Activated naive CD8-positive, alpha-beta T cell treated with anti-CD3 and anti-CD28 coated beads for 36 hours (primary cell): ENCODE measurements at places on chromosomes 7 and 10.

- H3K4me3 ChIP-seq = no peak overlapping the region
- H3K4me1 ChIP-seq = peaks cover 7% of the 10 kb centered on the region
- no peaks in the 10 kb centered on the region for H3K27me3 ChIP-seq
- no peak for DNase-seq
- H3K36me3 ChIP-seq = peaks cover 7% of the 10 kb centered on the region
Measured at GRCh38 chr10:17109475-17110207, 20.0 kb downstream of the CUBN start.

DNA sequence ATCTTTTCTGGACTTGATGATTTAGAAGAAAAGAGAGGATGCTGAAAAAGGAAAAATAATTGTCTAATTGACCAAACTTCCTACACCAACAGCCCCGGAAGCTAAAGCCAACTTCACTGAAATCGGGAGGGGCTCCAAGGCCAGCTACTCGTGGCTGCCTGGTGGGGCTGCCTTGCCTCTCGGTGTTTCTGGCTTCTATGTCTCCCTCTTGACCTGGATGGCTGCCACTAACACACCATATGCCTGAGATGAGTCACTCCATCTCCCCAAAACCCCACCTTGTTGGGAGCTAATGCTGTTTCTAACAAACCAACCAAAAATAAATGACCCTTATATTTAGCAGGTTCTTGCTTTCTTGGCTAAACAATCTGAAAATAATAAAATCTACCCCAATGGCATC lies 87.6 kb upstream of the AFAP1L2 start:
- H3K4me1 ChIP-seq = peaks cover 84% of the 10 kb centered on the region
- H3K27ac ChIP-seq = peak overlapping the region; percentile 86
- H3K36me3 ChIP-seq = peaks cover 44% of the 10 kb centered on the region
- DNase-seq = no peak
- H3K27me3 ChIP-seq = no peaks in the 10 kb centered on the region
- peak overlapping the region; percentile 61 for H3K4me3 ChIP-seq

DNA sequence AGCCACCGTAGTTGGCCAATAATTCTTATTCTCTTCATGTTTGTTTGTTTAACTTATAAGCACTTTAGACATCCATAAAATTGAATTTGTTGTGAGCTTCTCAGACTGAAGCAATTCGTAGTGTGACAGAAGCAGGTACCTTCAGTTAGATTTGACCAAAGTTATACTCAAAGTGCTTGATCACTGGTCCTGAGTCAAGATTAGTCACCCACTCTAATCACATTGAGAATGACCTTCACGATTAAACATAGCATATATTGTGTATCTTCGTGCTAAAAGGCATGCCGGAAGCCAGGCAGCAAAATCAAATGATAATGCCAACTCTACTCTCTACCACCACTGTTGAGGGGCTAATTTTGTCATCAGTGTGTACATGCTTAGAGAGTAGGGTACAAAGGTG lies 763.7 kb upstream of the MBL2 start:
- H3K4me3 ChIP-seq = no peak overlapping the region
- DNase-seq = no peak
- no peaks in the 10 kb centered on the region for H3K36me3 ChIP-seq
- H3K27ac ChIP-seq = no peak overlapping the region
- H3K27me3 ChIP-seq = no peaks in the 10 kb centered on the region

- peaks cover 26% of the 10 kb centered on the region for H3K27me3 ChIP-seq
- no peaks in the 10 kb centered on the region for H3K36me3 ChIP-seq
- no peak overlapping the region for H3K27ac ChIP-seq
- H3K4me3 ChIP-seq = no peak overlapping the region
- H3K4me1 ChIP-seq = no peaks in the 10 kb centered on the region
Measured at GRCh38 chr10:63757067-63757466, 235.9 kb downstream of the REEP3 start.

- H3K36me3 ChIP-seq = peaks cover 44% of the 10 kb centered on the region
- peak overlapping the region; percentile 97 for H3K4me3 ChIP-seq
- peak overlapping the region; percentile 85 for H3K27ac ChIP-seq
- no peak for DNase-seq
- H3K27me3 ChIP-seq = peaks cover 48% of the 10 kb centered on the region
Measured at GRCh38 chr10:128125416-128125943, 743 bp downstream of the MKI67 start.

- no peaks in the 10 kb centered on the region for H3K4me1 ChIP-seq
- DNase-seq = peak; percentile 32
- no peak overlapping the region for H3K4me3 ChIP-seq
- no peaks in the 10 kb centered on the region for H3K36me3 ChIP-seq
Measured at GRCh38 chr7:37732253-37732652, 48.7 kb downstream of the GPR141 start.

DNA sequence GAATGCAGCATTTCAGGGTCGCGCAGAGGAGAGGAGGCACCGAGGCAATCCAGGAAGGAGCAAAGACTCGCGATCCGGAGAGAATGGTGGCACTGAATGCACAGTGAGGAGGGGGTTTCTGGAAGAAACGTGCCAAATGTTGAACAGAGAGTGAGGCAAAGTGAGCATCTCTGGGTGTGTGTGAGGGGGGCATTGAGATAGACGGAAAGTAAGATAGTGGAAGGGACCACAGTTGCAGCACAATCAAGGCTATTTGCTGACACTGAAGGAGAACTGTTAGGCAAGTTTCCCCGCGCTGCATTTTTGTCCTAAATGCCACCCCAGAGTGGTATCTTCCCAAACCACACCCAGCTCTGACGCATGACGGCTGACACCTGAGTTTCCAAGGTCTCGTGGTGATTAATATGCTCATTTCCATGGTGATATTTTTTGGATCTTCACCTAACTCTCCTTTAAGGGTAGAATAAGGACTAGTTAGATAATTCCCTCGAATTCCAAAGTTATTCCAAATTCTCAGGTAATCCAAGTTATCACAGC lies 14.4 kb upstream of the ADO start:
- H3K4me3 ChIP-seq = no peak overlapping the region
- H3K4me1 ChIP-seq = no peaks in the 10 kb centered on the region
- no peak for DNase-seq
- no peak overlapping the region for H3K27ac ChIP-seq

GRCh38 chr7:132480534-132480933 lies 95.7 kb downstream of the PLXNA4 start:
- no peak overlapping the region for H3K27ac ChIP-seq
- H3K4me3 ChIP-seq = no peak overlapping the region
- no peaks in the 10 kb centered on the region for H3K36me3 ChIP-seq
- H3K4me1 ChIP-seq = peaks cover 6% of the 10 kb centered on the region
- no peaks in the 10 kb centered on the region for H3K27me3 ChIP-seq

DNA sequence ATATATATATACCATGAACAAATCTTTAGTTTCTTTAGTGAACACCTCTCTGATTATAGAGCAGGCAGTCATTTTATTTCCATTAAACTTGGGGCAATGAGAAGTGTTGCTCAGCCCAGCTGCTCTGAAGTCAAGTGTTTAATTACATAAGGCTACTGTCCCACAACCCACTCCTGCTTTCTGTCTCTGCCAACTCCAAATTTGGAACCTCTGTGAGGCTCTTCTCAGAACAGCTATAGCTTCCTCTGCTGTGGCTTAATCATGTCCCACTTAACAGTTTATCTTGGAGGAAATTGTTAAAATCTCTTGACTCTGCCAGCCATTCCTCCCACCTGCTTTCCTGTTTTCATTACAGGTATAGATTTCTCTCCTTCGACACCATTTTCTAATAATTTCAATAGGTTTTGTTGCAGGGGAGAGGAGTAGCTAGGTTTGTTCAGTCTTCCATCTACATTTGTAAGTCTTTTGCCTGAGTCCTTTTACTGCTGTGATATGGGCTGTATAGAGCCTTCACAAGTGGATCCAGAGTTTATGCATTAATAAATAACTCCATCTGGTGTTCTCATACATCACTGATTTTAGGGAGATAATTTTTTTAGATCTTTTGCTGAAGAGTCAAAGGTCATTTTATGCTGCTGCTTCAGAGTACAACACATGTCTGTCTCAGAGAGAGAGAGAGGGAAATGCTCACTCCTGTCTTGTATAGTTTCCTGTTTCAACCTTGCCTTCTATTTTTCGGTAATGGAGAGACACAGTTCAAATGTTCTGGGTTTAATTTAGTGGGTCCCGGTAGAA lies 170.4 kb downstream of the WNT2 start:
- no peaks in the 10 kb centered on the region for H3K27me3 ChIP-seq
- H3K4me3 ChIP-seq = no peak overlapping the region
- no peaks in the 10 kb centered on the region for H3K4me1 ChIP-seq
- H3K27ac ChIP-seq = no peak overlapping the region
- no peak for DNase-seq

DNA sequence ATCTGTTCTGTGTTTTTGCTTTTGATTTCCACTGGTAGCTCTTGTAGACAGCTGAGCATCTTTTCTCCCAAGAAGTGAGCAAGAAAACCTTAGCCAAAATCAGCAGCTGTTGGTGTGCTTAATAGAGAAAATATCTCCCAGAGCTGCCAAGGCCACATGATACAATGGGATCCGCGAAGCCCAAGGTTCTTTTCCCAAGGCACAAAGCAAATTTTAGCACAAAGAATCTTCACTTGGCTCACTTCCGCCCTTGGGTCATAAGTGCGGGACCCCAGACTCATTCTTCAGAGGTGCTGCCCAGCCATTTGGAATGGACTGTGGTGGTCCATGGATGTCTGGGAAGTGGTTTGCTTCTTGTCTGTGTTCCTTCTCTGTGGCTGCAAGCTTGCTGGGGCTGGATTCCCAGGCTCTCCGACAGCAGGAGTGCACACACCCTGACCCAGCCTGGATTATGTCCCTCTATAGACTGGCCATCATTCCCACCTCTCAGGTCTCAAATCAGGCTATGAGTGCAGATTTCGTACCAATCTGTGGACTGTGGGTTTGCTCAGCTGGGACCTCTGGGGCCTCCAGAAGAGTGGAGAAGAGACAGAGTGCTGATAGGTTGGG lies 93.0 kb upstream of the TMEM72 start:
- no peak for DNase-seq
- H3K27me3 ChIP-seq = peaks cover 19% of the 10 kb centered on the region

DNA sequence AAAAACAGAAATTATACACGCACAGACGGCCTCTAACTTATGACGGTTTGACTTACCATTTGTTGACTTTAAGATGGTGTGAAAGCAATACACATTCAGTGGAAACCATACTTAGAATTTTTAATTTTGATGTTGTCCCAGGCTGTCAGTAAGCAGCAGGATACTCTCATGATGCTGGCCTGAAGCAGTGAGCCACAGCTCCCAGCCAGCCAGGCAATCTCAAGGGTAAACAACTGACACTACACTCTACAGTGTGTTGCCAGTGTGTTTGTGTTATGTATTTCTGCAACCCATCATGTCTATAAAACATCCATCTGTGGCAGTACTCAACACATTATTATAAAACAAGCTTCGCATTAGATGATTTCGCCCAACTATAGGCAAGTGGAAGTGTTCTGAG lies 747.5 kb downstream of the NRG3 start:
- no peaks in the 10 kb centered on the region for H3K4me1 ChIP-seq
- no peak for DNase-seq
- H3K27ac ChIP-seq = no peak overlapping the region
- H3K4me3 ChIP-seq = no peak overlapping the region
- no peaks in the 10 kb centered on the region for H3K27me3 ChIP-seq

GRCh38 chr7:4883372-4884144 lies at the start of gene RADIL:
Gene RADIL, minus strand, starts transcription at chr7:4883716. Its CDS starts 5,577 bp downstream, at chr7:4878139.
- DNase-seq = peak; percentile 91
- H3K4me1 ChIP-seq = peaks cover 10% of the 10 kb centered on the region
- H3K27me3 ChIP-seq = peaks cover 35% of the 10 kb centered on the region
- H3K36me3 ChIP-seq = no peaks in the 10 kb centered on the region
